Lower lobe of right lung (tissue), 2 donors: ENCODE measurements at places on chromosomes 4 and X. TPM values are rescaled to one million over a fixed set of nuclear protein-coding genes. Genes with fewer than 3 reads are reported as not detected.

Gene MAGEC2
- total RNA-seq: not detected

Gene EPGN
- 2.5 TPM for total RNA-seq

Gene ARHGAP24
- 28.7 TPM for total RNA-seq

Gene XG
- 0.41 TPM for total RNA-seq

Gene BEX5
- 4.4 TPM for total RNA-seq

Gene NSG1
- 0.50 TPM for total RNA-seq

Gene RAB9B
- 0.59 TPM for total RNA-seq

Gene SAT1
- 716 TPM for total RNA-seq

Gene MAML3
- 12.5 TPM for total RNA-seq

Gene SPANXN1
- total RNA-seq: not detected

Gene PDZD11
- 23.0 TPM for total RNA-seq

Gene GPR34
- 33.6 TPM for total RNA-seq
